ENCODE measurements at places on chromosomes 1 and 21.

- no peak for DNase-seq
Measured at GRCh38 chr1:184595596-184595995, 159.1 kb downstream of the EDEM3 start.

- no peak for DNase-seq
Measured at GRCh38 chr1:108699375-108700332, 7.5 kb downstream of the PRPF38B start.

DNA sequence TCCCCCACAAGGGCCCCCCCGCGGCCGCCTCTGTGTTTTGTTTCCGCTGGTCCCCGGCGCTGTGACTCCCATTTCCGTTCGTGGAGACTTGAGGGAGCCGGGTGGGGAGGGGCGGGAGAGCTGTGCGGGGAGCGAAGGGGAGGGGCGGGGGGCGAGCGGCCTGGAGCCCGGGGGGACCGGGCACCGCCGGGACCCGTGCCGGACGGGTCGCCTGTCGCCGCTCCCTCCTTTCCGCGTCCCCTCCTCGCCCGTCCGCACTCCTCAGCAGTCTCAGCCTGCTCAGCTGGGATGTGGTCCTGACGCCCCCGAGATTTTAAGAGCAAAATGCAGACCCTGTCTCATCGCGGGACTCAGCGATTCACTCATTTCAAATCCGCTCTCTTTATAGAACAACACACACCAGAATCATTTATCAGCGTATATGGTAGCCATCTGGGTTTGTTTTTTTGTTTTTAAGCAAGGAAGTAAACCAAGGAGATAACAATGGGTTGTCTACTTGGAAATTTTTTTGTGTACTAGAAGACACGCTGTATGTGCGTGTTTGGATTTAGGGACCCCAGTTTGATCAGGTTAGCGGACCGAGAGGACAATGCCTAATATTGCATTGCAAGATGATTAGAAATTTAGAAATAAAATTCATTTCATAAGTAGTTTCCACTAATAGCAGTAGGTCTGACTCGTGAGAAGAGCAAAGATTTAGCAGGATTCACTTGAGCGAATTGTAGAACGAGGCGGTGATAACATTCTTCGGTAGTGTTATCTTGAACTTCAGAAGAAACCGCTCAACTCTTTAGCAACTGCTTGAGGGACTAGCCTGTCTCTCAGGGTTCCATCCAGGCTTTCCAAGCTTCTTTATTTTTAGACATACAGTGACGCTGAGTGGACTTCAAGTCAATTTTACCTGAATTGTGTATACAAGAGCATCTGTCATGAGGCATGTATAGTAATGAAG is 1.1 kb downstream of the GABPA start:
- DNase-seq: peak; percentile 8

GRCh38 chr1:29577512-29577911 is 341.2 kb downstream of the PTPRU start:
- no peak for DNase-seq

DNA sequence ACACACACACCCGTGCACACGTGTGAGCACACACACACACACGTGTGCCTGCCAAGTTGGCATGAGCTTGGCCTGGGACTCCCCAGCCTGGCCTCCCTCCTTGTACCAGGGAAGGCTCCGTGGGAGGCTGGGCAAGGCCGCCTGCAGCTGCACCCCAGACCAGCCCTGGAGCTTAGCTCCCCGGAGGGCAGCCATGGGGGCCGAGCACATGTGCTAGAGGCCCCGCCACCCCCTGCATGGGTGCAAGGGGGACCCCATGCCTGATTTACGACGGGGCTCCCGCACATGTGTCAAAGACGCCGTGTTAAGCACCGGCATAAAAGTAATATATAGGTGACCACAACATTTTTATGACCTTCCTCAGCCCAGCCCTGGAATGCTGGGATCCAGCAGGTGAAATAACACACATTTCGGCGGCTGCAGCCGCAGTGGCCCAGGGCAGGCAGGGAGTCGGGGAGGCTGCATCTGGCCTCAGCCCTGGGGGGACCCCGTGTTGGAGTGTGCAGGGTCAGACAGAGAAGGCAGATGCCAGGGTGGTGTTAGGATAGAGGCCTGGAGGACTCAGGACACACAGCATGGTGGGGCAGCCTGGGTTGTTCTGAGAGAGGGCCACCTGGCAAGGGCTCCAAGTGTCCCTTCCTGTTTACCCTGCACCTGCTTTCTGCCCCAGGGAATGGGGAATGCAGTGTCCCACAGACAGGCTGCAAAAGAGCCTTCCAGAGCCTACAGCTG is 56.3 kb downstream of the WNT9A start:
- DNase-seq: no peak

DNA sequence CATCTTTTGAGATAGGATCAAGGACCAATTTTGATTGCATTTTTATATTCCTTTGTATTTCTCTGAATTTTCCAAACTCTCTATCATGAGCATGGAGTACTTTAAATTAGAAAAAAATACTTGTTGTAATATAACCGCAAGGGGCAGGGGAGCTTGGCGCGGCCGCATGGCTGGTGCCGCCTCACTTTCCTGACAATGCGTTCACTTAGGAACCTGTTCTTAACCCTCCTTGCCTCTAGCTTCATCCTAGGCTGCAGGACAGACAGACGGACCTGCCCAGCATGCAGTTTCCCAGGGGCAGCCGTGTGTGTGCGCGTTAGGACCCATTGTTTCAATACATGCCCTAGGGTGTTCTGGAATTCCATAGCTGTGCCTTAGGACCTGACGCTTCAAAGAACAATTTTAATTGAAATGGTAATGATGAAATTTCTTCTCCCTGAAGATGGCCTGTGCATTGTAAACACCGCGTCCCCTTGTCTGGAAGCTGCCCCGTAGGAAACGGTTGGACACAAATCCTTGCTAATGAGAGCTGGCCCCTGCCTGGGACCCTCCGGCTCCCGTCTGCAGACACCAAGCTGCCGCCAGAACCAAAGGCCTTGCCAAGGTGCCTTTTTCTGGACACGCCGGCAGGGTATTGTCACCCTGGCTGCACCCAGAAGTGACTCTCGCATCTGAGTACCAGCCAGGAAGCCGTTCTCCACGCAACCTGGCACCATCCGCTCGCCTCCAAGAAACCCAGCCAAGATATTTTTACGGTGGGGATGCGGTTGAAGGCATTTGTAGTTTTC is 466.4 kb downstream of the NPHP4 start:
- DNase-seq: no peak

DNA sequence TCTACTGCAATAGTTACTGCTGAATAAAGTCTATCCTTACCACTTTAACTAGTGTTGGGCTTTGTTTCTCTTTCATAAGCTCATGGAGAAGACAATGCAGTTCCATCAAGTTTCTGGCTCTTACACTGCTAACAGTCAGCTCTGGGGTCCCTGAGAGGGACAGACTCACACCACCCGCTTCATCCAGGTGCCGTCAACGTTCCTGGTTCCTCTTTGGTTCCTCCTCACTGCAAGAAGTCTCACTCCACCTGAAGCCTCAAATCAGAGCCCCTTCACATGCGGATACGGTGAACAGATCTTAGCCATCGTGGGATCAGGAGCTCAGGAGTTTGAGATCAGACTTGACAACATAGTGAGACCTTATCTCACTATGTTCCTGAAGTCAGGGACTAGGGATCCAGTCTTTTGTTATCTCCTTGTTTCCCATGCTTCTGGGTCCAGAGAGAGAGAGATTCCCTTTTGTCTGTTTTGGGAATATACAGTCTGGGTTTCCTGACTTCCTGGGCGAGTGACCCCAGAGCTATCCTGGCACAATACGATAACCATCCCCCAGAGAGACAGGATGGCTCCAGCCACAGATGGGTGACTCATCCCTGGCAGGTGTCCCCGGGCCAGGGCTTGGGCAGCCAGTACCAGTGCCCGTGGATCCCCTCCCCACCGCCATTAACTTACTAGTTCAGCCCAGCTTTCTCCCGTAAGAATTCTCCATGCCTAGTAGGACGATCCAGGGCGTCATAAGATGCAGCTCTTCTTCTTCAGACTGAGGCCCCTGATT is 14.3 kb upstream of the PCP4 start:
- DNase-seq: no peak

All from Panc1 (cell line).